Ammon's horn (tissue), 1 donor: ENCODE measurements at places on chromosomes 5 and 9.

GRCh38 chr5:111122398-111122797 is 30.2 kb downstream of the WDR36 start:
- DNase-seq = no peak

GRCh38 chr9:89022001-89022759 is 30.9 kb downstream of the S1PR3 start:
- no peak for DNase-seq

- no peak for DNase-seq
These were observed 369.6 kb upstream of the SEMA6A start for GRCh38 chr5:116944183-116944582.

DNA sequence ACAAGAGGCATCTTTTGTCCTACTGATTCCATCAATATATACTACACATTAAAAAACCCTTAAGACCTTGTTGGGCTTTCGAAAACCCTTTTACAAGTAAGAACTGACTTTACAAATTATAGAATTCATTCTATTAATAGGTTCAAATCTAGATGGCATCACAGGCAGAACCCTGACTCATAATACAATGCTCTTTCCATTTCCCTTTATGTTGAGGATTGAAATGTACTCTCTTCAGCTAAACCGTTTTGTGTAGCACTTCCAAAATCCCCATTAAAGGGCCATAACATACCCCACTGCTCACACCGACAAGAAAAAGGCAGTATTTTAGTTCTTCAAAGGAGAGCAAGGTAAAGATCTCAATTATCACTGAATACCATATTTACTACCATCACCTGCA is 11.2 kb downstream of the CSNK1A1 start:
- no peak for DNase-seq

GRCh38 chr5:110913221-110913620 is 158.3 kb upstream of the TSLP start:
- DNase-seq = no peak
